ENCODE measurements at places on chromosomes 7 and 10. TPM values are rescaled to one million over a fixed set of nuclear protein-coding genes. Genes with fewer than 3 reads are reported as not detected.
A peak's percentile ranks its signal among the peaks of the same experiment; 100 is the strongest.

- no peak for DNase-seq
Measured at GRCh38 chr10:123136221-123136805, 543 bp downstream of the HMX3 start.

KCTD7 gene
- 8.0 TPM for total RNA-seq

DNA sequence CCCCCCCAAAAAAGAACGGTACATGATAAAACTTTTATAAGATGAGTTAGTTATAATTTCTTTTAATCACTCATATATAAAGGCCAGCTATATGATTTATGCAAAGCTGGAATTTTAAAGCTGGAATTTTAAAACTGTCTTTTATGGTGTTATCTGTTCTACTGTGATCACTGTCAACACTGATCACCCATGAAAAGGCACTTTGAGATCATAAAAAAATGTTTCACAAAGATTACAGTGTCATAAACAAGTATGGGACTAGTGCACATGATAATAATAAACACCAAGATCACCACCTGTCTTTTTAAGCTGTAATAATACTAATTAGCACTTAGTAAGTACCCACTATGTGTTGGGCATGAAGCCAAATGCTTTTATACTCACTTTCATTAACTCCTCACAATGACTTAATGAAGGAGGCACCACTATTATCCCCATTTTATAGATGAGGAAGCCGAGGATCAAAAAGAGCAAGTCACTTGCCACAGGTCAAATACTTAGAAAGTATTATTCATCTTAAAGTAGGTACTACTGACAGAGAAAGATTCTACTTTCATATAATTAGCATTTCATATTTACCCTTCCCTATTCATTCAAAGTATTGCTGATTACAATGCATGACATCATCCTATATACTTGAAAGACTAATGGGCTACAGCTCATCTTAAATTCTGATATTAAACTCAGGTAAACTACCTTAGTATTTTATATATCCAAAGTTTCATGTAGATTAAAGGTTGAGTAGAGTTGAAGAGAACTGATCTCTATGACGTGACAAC is 8.3 kb upstream of the RHOBTB1 start:
- no peak for DNase-seq

DNA sequence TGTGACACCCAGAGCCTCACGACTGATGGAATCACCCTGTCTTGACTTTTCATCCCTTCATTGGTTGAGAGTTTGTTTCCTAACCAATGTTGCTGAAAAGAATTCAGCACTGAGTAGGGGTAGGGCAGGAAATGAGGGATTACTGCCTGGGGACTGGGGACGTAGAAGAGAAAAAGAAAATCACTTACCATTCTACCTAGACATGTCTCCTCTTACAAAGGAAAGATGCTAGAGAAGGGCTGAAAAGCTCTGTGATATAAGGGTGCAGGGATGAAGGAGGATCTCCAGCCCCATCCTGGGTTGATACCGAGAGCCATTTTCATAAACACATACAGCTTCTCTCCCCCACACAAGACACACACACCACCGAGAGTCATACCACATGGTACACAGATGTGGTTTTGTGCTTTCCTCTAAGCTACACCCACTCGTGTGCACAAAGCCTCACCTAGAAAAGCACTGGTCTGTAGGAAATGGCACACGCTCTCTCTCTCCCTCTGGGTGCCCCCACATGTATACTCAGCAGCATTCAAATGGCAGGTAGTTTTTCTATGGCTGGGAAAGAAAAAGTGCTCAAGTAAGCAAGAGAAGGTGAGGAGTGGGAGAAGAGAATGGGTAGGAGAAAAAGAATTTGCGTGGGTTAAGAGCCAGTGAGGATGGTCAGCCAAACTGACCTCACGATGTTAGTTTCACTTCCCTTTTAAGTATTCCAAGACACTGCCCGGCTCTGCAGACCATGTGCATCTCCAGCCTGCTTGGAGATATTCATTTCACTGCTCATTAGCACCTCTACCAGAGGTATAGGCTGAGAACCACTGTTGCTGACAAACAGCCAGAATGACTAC is 85.8 kb downstream of the CALD1 start:
- DNase-seq, result no peak

GRCh38 chr10:110829721-110830410 is 41.9 kb upstream of the PDCD4 start:
- no peak for DNase-seq

DNA sequence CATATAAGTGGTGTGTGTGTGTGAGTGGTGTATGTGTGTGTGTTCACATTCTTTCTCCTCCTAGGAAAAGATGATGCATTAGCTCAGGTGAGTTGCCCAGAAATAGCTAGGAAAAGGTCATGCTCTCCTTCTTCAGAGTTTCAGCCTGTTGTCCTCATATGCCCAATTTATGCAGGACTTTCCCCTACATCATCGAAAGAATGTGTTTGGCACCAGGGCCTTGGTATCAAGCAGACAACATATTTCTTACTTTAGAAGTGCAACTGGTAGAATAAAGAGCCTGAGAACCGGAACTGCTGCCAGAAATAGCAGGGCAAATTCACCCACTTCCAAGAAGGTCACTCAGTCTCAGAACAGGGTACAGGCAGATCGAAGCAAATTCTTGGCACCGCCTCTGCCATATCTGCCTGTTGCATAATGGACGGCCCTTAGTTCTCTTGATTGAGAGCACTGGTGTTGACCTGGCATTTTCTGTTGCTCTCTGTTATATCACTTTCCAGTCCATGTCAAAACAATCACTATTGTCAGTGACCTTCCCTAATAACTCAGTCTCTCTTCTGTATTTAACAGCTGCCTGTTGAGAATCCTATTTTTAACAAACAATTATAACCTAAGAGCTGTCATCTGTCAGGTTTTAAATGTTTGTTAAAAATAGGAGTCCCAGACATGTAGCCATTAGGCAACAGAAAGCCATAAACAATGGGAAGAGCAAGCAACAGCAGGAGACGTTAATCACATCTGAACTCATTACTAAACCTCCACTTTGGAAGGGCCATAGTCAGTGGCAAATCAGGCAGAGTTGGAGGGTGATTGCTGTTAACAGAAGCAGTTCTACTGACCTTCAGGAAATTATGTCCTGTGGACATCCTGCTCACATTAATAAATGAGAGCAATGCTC is 20.7 kb downstream of the ADRB1 start:
- peak; percentile 73 for DNase-seq

- DNase-seq, result no peak
Measured at GRCh38 chr10:104199567-104199966, 32.6 kb downstream of the CFAP43 start.

CUX1 gene
- 97.4 TPM for total RNA-seq

LRRC4 gene
- 1.9 TPM for total RNA-seq

DNA sequence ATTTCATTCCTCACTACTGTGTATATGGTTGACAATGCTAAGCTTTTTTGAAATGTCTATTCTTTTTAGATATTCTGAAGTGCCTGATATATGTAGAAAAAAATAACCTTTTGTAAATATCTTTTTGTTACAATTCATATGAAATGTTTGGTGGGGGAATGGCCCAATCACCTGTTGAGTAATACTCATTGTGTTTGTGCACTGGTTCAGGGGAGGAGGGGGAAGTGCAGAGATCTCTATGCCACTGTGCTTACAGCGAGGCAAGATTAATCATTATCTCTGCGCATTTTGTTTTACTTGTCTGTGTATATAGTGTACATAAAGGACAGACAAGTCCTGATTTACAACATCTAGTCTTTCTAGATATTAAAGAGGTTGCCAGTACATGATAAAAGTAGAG is 25.2 kb downstream of the NUP42 start:
- no peak for DNase-seq

- DNase-seq, result no peak
Measured at GRCh38 chr7:25881317-25882037, 270.5 kb upstream of the NFE2L3 start.

CHAT gene
- not detected for total RNA-seq

VSTM2A gene
- total RNA-seq, result not detected

DNA sequence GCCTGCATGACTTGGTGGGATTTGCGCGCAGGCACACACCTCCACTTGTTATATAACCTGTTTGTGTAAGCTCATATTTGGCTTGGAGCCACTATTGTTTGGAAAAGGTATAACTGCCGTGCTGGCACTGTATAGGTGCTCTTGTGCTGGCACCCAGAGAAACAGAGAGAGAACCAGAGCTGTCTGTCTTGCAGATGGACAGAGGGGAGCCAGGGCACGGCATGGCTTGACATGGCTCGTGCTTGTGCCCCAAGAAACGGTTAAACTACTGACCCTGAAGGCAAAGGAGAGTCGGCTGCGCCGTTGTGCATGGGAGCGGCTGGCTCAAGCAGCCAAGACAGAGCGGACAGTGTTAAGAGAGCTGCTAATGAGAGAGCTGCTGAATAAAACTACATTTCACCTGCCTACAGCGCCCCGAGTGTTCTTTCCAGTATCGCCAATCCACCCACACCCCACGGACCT is 23.2 kb downstream of the RAPGEF5 start:
- no peak for DNase-seq

DNA sequence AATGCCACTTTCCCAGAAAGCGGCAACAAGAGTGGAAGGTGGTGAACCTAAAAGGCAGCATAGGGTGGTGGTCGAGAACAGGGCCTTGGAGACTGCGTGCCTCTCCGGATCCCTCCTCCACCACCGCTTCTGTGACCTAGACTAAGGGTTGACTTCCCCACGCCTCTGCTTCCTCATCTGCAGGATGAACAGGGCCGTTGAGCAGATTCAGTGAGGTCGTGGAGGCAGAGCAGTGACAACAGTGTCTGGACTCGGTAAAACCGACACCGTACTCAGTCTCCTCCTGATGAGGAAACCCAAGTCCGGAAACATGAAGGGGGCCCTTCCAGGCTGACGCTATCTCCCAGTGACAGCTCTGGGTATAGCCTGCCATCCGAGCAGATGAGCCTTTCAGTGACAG is 162.6 kb downstream of the CELF2 start:
- DNase-seq, result peak; percentile 43

VSTM4 gene
- 22.4 TPM for total RNA-seq

WDR86 gene
- total RNA-seq, result 0.48 TPM

DNA sequence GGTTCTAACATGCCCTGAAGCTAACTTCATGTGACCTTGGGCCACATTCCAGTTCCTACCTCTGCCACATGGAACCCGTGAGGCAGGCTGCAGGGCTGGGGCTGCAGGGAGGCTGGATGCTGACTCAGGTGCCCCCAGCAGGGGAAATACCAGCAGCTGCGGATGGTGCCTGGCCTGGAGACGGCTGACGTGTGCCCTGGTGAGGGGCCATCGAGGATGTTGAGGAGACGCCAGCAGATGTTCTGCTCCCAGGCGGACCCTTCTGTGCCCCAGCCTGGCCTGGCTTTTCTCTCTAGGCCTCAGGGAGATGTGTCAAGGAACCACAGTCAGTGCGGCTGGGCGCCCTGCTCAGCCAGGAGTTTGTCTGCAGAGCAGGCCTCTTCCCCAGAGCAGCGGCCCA is 8.8 kb downstream of the BAG3 start:
- DNase-seq, result peak; percentile 40

DNA sequence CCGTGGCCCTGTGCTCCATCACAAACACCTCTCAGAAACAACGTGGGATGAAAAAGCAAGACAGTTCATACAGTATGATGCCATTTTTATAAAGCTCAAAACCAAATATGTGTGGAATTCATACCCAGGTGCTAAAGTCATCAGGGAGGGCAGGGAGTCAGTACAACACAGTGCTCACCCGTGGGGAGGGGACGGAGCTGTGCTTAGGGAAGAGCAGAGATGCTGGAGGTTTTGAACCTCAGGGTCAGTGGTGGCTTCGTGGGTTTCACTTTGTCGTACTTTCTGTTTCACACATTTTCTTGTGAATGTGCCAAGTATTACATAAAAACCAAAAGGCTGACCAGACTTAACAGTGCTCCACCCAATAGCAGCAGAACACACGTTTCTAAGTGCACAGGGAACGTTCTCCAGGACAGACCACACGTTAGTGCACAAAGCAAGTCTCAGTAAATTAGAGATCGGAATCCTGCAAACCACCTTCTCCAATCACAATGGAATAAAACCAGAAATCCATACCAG is 21.2 kb downstream of the ZMIZ2 start:
- no peak for DNase-seq

- DNase-seq, result no peak
Measured at GRCh38 chr7:141567432-141567831, 16.2 kb downstream of the AGK start.

DNA sequence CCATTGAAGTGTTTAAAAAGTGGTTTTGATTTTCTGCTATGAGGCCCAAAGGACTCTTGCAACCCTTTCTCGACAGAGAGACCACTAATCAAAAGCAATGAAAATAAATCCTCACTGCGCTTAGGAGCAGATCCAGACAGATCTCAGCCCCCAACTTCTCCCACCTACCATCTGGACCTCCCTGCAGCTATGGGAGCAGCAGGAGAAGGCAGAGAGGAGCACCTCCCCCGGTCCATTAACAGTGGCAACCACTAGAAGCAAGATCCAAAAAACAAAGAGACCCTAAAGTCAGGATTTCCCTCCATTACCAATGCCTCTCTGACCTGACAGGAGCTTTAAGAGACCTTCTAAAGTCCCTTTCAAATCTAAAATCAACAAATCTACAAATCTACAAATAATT is 99.0 kb upstream of the LSM8 start:
- DNase-seq, result no peak

- peak; percentile 24 for DNase-seq
Measured at GRCh38 chr10:132861116-132861691, 75.3 kb upstream of the NKX6-2 start.

GRCh38 chr10:75347186-75347585 is 54.4 kb downstream of the ZNF503 start:
- no peak for DNase-seq

DNA sequence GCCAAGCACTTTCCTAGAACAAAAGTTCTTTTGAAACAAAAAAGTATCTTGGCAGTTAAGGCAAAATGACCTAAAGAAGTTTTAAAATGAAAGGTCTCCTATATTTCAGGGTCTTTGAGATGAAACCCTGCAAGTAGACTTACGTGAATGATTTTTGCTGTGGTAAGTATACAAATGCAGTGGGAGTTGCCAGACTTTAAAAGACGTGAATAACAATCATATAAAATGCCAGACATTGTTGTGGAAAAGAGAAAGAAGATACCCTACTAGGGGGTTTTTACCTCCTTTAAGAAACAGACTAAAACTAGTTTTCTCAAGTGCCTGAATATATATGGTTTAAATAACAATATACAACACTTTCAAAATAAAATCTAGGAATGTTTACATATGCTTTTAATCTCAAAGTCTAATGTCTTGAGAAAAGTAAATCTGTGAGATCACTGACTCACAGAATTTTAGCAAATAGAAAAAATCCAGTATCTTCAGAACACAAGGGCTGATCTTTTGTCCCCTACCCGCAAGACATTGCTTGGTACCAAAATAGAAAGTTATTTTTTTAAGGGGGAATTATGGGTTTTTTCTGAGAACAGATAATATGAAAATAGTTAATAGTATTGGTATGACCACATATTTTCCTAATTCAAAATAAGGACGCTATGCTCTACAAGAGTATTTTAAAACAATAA is 29.5 kb downstream of the LRRC17 start:
- DNase-seq, result no peak

GRCh38 chr7:158028290-158028941 is 559.2 kb downstream of the PTPRN2 start:
- peak; percentile 32 for DNase-seq

COBL gene
- total RNA-seq, result 76.5 TPM

Data from Right ventricle myocardium superior (tissue), 1 donor.